RPMI7951 (cell line): ENCODE measurements at places on chromosomes 2 and 18.
A peak's percentile ranks its signal among the peaks of the same experiment; 100 is the strongest.

DNA sequence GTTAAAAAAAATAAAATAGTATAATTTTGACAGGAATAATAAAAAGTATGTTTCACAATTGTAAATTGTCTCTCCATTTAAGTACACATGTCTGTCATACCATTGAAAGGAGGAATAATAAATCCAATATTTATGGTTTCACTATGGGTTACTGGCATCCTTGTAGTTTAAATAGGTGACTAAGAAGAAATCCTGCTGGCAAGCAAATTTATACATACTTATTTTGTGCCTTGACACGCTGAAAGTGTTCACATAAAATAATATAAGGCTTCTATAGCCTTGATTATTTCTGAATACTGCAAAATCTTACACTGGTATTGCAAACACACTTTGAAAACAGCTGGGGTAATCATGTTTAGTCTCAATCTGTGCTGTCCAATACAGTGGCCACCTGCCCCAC is 138.3 kb upstream of the ETAA1 start:
- DNase-seq = no peak

- DNase-seq = no peak
Measured at GRCh38 chr2:238549866-238550265, 123.1 kb downstream of the ASB1 start.

GRCh38 chr2:157218911-157219310 is 38.6 kb upstream of the GALNT5 start:
- DNase-seq = no peak

GRCh38 chr2:20485612-20486388 is 38.9 kb downstream of the RHOB start:
- DNase-seq = no peak

- DNase-seq = peak; percentile 7
Measured at GRCh38 chr2:56084111-56084901, 99.5 kb upstream of the CCDC85A start.

GRCh38 chr18:44855681-44856080 is 175.0 kb downstream of the SETBP1 start:
- DNase-seq = no peak

- no peak for DNase-seq
Measured at GRCh38 chr2:117967977-117968718, 45.7 kb downstream of the CCDC93 start.

- DNase-seq = no peak
Measured at GRCh38 chr2:71275939-71276310, 49.0 kb upstream of the PAIP2B start.

DNA sequence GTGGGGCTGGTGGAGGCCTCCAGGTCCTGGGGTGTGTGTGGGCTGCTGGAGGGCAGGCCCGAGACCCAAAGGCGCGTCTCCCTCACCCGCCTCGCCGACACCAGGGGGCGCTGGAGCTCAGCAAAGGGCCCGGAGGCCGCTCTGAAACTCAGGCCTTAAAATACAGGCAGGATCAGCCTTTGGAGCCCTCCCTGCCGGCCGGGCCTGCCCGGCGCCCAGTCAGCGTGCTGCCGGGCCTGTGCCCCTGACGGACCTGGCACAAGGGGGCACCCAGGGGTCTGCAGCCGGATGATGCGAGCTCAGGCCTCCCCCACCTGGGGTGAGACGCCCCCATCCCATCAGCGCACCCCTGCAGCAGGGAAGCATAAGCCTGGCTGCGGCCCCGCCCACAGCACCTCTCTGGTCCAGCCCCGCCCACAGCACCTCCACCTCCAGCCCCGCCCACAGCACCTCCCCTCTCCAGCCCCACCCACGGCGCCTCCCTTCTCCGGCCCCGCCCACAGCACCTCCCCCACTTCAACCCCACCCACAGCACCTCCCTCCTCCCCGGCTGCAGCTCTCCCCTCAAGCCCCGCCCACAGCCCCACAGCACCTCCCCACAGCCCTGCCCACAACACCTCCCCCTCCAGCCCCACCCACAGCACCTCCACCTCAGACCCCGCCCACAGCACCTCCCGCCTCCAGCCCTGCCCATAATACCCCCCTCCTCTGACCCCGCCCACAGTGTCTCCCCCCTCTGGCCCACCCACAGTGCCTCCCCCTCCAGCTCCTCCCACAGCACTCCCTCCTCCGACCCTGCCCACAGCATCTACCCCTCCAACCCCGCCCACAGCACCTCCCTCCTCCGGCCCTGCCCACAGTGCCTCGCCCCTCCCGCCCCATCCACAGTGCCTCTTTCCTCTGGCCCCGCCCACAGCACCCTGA is 92.8 kb upstream of the OTOS start:
- peak; percentile 61 for DNase-seq

GRCh38 chr2:95375532-95376150 is 26.9 kb upstream of the FAHD2A start:
- no peak for DNase-seq

GRCh38 chr2:230757476-230757875 is 44.8 kb downstream of the CAB39 start:
- no peak for DNase-seq

DNA sequence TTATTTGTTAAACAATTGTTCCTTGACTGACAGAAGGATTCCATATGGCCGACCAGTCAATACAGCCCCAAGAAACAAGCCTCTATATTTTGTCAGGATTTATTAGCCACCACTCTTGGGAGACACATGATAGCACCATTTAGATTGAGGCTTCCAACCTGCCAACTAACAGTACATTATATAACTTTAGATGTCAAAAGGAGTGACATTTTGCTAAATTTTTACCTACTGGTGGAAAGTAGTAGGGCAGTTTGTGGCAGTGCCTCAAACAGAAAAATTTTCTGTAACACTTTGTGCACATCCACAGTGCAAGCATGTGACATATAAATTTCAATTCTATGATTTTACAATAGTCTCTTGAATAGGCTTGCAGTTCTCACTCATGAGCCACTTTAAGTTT is 464.0 kb downstream of the TRIB2 start:
- DNase-seq = no peak
